ENCODE measurements at places on chromosomes 1 and 21.
A peak's percentile ranks its signal among the peaks of the same experiment; 100 is the strongest.

DNA sequence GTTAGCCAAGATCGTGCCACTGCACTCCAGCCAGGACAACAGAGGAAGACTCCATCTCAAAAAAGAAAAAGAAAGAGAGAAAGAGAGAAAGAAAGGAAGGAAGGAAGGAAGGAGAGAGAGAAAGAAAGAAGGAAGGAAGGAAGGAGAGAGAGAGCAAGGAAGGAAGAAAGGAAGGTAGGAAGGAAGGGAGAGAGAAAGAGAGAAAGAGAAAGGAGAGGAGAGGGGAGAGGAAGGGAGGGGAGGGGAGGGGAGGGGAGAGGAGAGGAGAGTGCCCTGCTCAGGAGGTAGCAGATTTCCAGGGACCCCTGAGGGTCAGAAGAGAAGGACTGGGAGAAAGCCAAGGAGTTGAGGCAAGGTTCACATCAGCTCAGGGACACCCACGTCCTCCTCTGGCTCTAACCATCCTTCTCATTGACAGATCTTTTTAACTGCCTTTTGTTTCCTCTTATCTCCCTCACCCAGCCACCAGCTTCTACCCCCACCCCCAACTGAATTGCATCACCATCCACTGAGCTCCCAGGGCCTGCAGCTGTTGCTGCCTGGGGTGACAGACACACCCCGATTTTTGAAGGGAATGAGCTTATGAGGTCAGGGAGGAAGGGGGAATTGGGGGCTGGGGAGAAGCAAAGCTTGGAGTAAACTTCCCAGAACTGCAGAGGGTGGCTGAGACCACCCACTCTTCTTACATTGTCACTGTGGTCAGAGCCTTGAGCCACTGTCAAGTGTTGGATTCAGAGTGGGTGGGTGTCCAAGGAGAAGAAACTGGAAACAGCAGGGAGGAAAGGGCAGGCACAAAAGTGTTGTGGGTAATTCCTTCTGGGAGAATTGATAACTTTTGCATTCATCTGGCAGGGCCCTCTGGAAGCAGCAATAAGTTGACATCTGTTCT, 91.6 kb downstream of the GLUL start:
- peak; percentile 50 for DNase-seq

- peak; percentile 24 for DNase-seq
These were observed 136.0 kb upstream of the NGF start for GRCh38 chr1:115473986-115474565.

GRCh38 chr1:33041026-33041425, 4.3 kb upstream of the AK2 start:
- no peak for DNase-seq

DNA sequence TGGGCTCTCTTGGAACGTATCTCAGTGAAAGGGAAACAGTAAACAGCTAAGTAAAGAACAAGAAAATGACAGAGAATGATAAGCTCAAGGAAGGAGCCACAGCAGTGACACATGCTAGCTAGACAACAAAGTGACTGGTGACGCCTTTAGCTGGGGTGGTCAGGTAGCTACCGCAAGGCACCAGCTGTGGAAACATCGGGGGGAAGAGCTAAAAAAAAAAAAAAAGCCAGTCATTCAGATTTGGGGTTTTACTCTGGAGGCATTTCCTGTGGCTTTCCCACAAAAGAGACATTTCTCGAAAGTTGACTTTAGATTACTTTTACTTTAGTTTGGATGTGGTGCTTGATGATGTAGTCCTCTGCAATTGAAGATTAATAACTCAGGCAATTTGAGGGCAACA, 2.1 kb downstream of the FHAD1 start:
- DNase-seq = peak; percentile 15

- no peak for DNase-seq
These were observed 16.5 kb downstream of the AKR7A3 start for GRCh38 chr1:19272064-19272463.
